ENCODE measurements at places on chromosomes 6 and 20.
A peak's percentile ranks its signal among the peaks of the same experiment; 100 is the strongest.

GRCh38 chr6:125951323-125951722, 5.2 kb upstream of the HINT3 start:
- H3K4me3 ChIP-seq = no peak overlapping the region
- no peak for DNase-seq
- no peaks in the 10 kb centered on the region for H3K27me3 ChIP-seq
- H3K36me3 ChIP-seq = no peaks in the 10 kb centered on the region
- no peak overlapping the region for H3K27ac ChIP-seq

- H3K27ac ChIP-seq = no peak overlapping the region
- peaks cover 8% of the 10 kb centered on the region for H3K4me1 ChIP-seq
- no peaks in the 10 kb centered on the region for H3K36me3 ChIP-seq
- DNase-seq = no peak
- H3K27me3 ChIP-seq = no peaks in the 10 kb centered on the region
- no peak overlapping the region for H3K4me3 ChIP-seq
These were observed 69.5 kb upstream of the AFDN start for GRCh38 chr6:167757249-167757648.

GRCh38 chr20:48186915-48187314, 401.6 kb upstream of the SULF2 start:
- DNase-seq = no peak
- no peaks in the 10 kb centered on the region for H3K27me3 ChIP-seq
- H3K27ac ChIP-seq = no peak overlapping the region
- H3K4me3 ChIP-seq = no peak overlapping the region
- H3K4me1 ChIP-seq = no peaks in the 10 kb centered on the region

GRCh38 chr6:144408161-144408560, 123.0 kb downstream of the UTRN start:
- H3K36me3 ChIP-seq = no peaks in the 10 kb centered on the region
- no peaks in the 10 kb centered on the region for H3K27me3 ChIP-seq
- no peak overlapping the region for H3K4me3 ChIP-seq
- no peak overlapping the region for H3K27ac ChIP-seq

GRCh38 chr6:108742041-108742440, 106.2 kb upstream of the ARMC2 start:
- DNase-seq = no peak
- H3K27ac ChIP-seq = peak overlapping the region; percentile 13
- H3K27me3 ChIP-seq = no peaks in the 10 kb centered on the region

DNA sequence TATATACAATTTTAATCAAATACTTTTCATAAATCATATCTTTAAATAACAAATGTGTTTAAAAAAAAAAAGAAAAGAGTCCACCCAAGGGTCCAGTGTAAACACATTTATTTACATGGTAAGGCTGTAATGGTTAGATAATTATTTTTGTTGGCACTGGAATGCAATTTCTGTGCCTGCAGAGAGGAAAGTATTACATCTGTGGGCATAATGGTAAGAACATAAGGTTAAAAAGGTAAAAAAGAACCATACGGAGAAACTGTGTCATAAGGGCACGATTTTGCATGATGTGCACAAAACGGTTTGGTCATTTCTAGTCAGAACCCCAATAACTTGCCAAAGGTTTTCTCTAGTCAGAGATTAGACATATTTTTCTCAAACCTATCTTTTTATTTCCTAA, 54.3 kb downstream of the RWDD2A start:
- no peaks in the 10 kb centered on the region for H3K27me3 ChIP-seq
- peaks cover 7% of the 10 kb centered on the region for H3K4me1 ChIP-seq
- H3K27ac ChIP-seq = no peak overlapping the region
- DNase-seq = no peak
- no peak overlapping the region for H3K4me3 ChIP-seq

DNA sequence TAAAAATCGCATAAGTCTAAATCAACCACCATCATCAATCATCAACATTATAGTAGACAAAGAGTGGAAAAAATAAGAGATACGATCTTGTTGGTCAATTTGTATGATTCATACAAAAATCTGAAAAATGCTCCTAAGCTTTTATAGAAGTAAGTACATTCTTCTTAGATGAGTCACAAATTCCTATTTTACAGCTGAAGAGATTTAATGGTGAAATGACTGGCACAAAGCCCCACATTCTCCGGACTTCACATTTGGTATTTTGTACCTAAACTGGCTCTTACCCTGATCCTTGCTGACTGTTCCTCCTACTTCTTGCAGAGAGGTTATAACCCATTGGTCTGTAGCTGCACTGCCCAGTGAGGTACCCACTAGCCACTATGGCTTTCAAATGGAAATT, 29.9 kb upstream of the PREP start:
- H3K27me3 ChIP-seq = no peaks in the 10 kb centered on the region
- H3K36me3 ChIP-seq = no peaks in the 10 kb centered on the region
- no peak overlapping the region for H3K27ac ChIP-seq
- no peak for DNase-seq
- H3K4me1 ChIP-seq = no peaks in the 10 kb centered on the region
- no peak overlapping the region for H3K4me3 ChIP-seq

- no peak overlapping the region for H3K27ac ChIP-seq
- no peaks in the 10 kb centered on the region for H3K27me3 ChIP-seq
- H3K36me3 ChIP-seq = no peaks in the 10 kb centered on the region
- no peak for DNase-seq
These were observed 667.5 kb downstream of the UTRN start for GRCh38 chr6:144952456-144953240.

DNA sequence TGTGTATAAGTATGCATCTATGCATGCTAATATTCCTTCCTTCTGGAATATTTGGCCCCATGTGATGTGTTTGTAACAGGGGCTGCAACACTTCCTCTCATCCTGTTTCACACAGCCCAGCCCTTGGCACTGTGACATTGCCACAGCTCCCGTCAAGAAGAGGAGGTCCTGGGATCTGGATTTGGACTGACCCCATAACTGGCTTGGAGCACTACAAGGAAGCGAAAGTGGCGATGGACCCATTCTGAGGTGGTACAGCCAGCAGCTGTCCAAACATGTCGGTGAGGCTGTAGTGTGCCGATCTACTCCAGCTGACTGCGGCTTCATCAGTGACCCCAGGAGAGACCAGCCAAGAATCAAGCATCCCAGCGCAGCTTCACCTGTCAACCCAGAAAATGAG, 18.2 kb downstream of the SYNDIG1 start:
- no peaks in the 10 kb centered on the region for H3K4me1 ChIP-seq
- H3K27ac ChIP-seq = no peak overlapping the region

DNA sequence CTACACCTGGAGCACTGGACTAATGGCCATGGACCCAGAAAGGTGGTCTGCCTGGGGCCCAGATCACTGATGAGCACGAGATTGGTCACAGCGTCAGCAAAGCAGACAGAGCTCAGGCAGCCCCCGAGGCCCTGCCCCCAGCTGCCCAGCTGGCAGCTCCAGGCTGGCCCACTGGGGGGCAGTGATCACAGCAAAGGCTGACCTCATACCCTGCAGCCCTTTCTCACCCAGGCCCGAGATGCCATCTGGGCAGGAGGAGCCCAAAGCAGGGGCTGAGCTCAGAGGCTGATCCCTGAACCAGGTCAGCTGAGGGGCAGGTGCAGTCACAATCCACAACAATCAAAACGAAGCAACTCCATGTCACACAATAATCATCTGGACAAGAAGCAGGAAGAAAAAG, 4.1 kb downstream of the MAP1LC3A start:
- no peak for DNase-seq
- H3K36me3 ChIP-seq = no peaks in the 10 kb centered on the region

Measured in thoracic aorta (tissue), 2 donors.